ENCODE measurements at places on chromosomes 6 and 20.

DNA sequence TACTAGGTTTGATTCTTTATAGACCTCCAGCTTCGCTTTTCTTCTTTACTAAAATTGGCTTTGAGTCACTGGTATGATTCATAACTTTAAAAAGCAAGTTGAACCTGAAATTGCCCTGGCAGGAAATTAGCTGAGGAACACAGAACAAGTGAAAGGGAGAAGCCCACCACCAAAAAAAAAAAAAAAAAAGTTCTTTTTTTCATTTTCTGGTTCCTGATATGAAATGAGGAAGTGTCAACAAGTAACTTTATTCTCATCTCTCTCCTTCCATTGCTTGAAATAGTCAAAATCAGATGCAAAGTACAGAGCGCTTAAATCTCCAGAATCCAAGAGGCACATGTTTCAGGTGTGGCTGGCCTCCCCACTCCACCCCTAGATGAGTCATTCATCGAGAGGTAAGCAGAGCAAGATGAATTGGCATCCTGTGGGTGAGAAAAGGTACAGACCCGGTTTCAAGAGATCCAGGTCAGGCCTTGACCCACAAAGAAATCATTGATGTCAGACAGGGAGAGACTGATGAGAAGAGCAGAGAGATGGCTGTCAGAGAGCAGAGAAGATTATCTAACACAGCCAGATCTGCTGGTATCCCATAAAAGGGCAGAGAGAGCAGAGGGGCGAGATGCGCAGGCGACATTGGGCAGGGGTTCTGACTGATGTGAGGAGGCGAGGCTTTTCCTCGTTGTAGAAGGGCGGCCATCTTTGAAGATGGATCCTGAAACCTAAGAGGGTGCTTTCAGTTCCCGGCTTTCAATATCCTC lies 54.8 kb upstream of the MBOAT1 start:
- no peak for DNase-seq

DNA sequence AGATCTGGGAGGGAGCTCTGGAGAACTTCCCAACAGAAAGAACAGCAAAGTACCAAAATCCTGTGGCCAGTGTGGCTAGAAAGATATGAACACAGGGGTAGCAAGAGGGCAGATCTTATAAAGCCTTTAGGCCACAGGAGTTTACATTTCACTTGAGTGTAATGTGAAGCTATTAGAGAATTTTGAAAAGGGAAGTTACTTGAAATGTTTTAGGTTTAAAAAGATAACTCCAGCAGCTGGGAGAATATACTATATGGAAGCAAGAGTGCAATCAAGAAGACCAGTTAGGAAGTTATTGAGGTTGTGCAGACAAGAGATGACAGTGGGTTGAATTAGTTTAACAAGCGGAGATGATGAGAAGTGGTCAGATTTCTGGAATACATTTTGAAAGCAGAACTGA lies 7.9 kb downstream of the SUPT3H start:
- no peak for DNase-seq

- DNase-seq, result no peak
These were observed 125.8 kb downstream of the VEGFA start for GRCh38 chr6:43895656-43896328.

DNA sequence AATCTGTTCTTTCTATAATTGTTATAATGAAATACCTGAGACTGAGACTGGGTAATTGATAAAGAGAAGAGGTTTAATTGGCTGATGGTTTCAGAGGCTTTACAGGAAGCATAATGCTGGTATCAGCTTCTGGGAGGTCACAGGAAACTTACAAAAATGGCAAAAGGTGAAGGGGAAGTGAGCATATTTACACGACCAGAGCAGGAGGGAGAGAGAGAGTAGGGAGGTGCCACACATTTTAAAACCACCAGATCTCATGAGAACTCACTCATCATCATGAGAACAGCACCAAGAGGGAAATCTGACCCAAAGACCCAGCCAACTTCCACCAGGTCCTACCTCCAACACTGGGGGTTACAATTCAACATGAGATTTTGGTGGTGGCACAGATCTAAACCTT lies 2.6 kb upstream of the SIRPB1 start:
- no peak for DNase-seq

DNA sequence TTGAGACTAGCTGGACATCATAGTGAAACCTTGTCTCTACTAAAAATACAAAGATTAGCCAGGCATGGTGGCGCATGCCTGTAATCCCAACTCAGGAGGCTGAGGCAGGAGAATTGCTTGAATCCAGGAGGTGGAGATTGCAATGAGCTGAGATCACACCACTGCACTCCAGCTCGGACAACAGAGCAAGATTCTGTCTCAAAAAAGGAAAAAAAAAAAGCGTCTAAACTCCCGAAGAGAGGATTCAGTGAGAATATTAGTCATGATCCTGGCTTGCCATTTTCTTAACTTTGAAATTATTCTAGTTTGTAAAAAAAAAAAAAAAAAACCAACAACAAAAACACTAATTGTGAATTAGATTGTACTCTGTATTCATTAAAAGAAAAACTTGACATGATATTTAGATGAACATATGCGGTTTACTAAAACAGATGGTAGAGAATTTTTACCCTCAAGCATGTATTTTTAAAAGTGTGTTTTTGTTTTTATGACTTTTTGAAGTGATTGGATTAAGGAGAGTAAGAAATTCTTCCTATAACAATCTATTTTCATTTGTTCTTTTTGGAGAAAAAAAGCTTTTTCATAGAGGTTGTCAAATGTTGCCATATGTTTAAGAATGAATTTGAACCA lies 80.7 kb downstream of the UST start:
- DNase-seq, result no peak

- DNase-seq, result no peak
These were observed 672.9 kb upstream of the MARCKS start for GRCh38 chr6:113184291-113184690.

DNA sequence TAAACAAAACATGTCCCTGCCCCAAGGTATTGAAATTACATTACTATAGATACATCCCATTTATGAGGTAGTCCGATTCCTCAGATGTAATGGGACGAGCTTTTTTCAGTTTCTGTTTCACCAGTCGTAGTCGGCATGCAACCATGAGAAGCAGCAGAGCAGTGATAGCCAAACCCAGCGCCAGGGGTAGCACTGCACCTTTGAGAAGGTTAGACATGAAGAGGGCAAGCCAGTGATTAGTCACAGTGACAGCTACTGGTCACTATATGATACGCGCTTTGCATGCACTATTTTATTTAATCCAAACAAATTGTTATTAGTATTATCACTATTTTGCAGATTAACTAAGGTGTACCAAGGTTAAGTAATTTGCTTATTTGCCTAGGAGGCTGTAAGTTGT lies 43.7 kb downstream of the LRP11 start:
- DNase-seq, result no peak

DNA sequence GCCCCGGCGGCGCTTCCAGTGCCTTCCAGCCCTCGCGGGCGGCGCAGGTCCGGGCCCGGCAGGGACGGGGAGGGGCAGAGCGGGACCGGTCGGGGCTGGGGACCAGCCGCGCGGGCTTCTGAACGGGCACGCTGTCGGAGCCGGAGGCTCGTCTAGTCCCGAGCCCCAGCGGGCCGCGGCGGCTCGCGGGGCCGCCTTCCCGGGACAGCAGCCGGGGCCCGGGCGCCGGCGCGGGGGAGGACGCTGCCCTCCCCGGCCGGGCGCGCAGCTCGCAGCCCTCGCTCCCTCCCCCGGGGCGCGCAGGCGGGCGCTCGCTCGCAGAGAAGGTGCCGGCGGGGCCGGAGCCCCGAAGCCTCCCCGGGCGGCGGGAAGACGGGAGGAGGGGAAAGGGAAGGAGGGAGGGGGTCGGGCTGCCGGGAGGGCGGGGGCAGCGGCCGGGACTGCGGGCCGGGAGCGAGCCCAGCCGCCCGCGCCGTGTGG lies 696 bp upstream of the SIRPA start:
- peak; percentile 88 for DNase-seq

DNA sequence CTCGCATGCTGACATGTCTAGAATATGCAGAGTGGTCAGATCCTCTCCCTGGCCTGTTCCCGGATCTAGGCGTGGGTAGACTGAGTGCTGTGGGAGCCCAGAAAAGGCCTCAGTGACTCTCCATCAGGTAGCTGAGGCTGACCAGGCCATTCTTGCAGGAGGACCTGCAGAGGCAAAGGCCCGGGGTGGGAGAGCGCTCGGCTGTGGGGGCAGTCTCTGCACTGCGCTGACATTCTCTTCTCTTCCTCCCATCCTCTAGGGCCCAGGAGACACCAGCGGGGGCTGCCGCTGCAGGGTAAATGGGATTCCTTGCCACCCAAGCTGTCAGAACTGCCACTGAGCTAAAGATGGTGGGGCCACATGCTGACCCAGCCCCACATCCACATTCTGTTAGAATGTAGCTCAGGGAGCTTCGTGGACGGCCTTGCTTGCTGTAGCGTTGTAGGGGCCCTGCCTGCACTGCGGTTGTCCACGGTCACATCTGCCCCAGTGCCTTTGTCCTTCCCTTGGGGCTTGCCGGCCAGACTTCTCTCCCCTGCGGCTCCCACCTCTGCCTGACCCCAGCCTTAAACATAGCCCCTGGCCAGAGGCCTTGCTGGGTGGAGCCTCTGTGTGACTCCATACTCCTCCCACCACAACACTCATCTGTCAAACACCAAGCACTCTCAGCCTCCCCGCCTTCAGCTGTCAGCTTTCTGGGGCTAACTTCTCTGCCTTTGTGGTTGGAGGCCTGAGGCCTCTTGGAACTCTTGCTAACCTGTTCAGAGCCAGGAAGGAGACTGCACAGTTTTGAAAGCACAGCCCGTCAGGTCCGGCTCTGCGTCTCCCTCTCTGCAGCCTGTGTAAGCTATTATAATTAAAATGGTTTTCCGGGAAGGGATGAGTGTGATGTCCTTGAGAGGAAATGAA lies 22.2 kb downstream of the RBCK1 start:
- no peak for DNase-seq

DNA sequence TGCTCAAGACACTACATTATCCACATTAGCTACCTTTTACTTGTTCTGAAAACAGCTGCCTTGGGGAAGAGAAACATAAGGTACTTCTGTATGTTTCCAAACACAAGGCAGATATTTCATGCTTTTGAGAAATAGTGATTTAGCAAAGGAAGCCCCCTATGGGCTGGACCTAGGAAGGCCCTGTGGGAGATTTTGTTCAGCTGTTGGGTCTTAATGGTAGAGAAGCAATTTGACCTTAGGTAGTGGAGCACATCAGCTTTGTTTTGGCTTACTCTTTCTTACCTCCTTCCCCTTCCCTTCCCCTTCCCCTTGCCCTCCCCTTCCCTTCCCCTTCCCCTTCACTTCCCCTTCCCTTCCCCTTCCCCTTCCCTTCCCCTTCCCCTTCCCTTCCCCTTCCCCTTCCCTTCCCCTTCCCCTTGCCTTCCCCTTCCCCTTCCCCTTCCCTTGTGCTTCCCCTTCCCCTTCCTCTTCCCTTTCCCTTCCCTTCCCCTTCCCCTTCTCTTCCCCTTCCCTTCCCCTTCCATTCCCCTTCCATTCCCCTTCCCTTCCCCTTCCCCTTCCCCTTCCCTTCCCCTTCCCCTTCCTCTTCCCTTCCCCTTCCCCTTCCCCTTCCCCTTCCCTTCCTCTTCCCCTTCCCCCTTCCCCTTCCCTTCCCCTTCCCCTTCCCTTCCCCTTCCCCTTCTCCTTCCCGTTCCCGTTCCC lies 84.6 kb downstream of the ANKS1A start:
- no peak for DNase-seq

DNA sequence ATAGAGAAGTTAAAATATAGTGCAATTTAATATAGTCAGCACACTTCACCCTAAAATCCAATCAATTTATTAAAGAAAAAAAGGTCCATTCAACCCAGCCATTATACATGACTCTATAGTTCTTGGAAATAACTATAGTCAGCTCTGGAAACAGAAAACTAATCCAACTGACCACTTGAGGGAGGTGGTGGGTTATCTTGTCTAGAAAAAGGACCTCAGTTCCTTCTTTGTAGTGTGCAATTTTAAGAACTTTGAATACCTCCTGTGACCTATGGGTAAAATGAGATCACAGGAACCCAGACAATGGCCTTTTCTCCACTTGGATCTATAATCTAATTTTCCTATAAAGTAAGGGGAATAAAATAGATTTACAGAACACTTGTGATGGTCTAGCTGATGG lies 163.6 kb upstream of the CENPW start:
- no peak for DNase-seq
